ENCODE measurements at places on chromosomes 13 and 19.

GRCh38 chr13:71018995-71019394, 848.0 kb downstream of the DACH1 start:
- DNase-seq, result no peak

GRCh38 chr13:24842549-24843274, 78.7 kb downstream of the RNF17 start:
- no peak for DNase-seq

DNA sequence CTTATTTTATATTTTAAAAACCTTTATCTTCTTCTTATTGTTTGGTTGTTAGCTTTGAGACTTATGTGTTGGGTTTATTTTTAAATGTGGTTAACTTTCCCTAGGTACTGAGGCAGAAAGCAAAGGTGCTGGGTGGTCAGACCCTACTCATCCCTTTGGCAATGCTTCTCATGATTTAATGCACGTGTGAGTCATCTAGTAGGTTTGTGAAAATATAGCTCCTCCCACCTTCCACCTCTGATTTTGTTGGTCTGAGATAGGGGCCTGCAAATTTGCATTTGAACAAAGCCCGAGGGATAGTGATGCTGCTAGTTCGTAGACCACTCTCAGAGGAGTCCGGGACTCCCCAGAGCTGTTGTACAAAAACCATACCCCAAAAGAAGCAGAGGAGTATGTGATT, 771.3 kb upstream of the ARGLU1 start:
- DNase-seq, result no peak

DNA sequence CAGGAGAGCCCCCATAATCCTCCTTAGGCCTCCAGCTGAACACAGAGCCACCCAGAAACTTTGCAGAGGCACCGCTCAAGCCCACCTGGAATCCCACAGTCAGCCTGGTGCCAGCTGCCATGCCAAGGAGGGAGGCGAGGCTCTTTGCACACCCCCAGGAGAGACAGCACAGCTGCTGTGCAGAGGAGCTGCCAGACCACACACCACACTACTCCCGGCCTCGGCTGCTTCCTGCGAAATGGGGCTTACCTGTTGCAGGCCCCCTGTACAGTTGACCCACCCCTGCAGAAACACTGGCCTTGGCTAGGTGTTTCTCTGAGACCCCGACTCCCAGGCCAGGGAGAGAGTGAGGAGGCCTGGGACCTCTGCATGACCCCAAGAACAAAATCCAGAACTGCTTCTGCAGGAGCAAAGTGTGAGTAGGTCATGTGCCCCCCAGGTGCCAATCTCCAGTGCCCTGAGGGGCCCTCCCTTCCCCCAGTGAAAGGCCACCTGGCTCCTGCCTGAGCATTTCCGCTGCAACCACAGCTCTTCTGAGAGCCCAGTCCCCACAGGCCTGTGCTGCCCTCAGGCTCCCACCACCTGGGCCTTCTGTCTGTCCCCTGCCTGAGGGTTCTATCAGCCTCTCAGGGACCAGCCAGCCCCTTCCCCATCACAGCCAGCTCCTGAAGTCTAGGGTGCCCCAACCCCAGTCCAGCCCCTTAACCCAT, 580.4 kb downstream of the UQCRFS1 start:
- DNase-seq, result no peak

GRCh38 chr13:39729156-39729555, 73.7 kb downstream of the COG6 start:
- DNase-seq, result no peak

DNA sequence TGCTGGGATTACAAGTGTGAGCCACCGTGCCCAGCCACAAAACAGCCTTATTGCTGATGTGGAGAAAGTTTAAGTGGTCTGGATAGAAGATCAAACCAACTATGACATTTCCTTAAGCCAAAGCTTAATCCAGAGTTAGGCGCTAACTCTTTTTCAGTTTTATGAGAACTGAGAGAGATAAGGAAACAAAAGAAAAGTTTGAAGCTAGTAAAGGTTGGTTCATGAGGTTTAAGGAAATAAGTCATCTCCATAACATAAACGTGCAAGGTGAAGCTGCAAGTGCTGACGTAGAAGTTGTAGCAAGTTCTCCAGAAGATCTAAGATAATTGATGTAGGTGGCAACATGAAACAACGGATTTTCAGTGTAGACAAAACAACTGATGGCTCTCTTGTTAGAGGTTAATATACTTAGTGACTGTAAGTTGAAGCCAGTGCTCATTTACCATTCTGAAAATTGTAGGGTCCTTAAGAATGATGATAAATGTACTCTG, 41.6 kb downstream of the ZMYM2 start:
- no peak for DNase-seq

- DNase-seq, result no peak
These were observed 8.1 kb downstream of the SULT2B1 start for GRCh38 chr19:48560095-48560530.
